ENCODE measurements at places on chromosomes 5 and 9.
A peak's percentile ranks its signal among the peaks of the same experiment; 100 is the strongest.

GRCh38 chr5:143101725-143102386, 301.6 kb downstream of the NR3C1 start:
- DNase-seq: peak; percentile 43

DNA sequence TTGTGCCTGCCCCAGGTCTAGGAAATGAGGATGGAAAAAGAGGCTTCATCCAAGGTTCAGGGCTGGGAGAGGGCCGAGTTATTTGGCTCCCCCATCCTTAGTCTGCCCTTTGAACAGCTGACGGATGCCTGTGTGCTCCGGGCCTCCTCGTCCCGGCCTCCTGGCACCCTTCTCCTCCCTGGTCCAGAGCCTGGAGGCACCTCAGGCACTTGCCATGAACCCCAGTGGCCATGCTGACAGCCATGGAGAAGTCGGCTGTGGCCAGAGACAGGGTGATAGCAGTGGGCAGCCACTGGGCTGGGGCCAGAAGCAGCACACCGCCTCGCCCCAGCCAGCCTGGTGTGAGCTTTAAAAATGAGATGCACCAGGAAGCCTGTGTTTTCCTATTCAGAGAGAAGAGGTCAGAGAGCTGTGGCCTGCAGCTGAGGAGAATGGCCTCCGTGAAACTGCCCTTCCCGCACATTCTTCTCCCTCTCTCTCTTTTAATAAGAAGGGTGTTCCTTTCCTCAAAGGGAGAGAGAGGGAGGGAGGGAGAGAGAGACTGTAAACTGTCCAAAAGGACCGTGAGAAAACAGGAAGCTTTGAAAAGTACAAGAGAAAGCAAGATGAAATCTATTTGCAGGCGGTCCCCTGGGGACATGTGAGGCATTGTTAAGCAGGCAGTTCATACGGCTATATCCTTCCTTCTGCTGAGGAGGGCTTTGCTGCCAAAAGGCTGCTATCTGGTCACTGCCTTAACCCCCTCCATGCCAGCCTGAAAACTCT, 55.3 kb downstream of the ZNF366 start:
- no peak for DNase-seq

DNA sequence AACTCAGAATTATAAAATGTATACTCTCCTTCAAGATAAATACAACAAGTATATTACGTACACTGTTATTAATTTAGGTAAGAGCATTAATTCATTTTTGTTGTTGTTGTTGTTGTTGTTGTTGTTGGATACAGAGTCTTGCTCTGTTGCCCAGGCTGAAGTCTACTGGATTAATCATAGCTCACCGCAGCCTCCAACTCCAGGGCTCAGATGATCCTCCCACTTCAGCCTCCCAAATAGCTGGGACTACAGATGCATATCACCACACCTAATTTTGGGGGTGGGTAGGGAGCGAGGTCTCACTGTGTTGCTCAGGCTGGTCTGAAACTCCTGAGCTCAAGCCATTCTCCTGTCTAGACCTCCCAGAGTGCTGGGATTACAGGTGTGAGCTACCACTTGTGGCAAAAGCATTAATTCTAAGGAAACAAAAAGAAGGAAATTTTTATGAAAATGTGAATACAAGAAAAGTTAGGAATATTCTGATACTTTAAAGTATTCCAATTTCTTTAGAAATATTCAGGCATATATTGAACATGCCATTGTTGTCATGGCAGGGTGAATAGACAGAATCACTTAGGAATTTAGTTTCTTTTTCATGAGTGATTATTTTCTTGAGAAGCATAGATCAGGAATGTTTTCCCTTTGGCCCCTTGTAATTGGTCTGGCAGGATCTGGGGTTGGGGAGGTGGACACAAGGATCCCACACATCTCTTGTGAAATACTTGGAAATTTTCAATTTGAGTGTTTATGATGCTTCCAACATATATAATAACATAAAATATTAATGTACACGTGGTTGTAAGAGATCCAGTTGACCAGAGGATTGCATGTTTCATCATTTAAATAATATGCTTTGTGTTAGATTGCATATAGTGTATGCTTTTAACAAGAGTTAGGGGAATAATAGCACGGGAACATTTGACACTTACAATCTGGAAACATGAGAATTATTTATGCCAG, 263.6 kb downstream of the FANCC start:
- no peak for DNase-seq

DNA sequence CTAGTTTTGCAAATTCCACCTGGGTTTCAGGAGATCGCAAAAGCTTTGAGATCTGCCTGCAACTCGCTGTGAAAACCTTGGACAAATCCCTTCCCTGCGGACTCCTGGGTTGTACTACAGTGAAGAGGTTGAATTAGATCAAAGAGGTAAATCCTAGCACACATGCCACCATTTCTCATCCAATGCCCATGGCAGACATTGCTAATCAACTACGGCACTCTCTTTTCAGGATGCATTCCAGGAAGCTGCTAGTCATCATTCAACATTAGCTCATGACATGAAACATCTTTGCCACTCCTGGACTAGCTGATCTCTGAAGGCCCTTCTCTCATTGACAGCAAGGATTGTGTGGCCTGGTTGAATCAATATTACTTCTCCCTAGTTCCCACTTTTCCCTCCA, 46.1 kb downstream of the PCDH1 start:
- no peak for DNase-seq

DNA sequence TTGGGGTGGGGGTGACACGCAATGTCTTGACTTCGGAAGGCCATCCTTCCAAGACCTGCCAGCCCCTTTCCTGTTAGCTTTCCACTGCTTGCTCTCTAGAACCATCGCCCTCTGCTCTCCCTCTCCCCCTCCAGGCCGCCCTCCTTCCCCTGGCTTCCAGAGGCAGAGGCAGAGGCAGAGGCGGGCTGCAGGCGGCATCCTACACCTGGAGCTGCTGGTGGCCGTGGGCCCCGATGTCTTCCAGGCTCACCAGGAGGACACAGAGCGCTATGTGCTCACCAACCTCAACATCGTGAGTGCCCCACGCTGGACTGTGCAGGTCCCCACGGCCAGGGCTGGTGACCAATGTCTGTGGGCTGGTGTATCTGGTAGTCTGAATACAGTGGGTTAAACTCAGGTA, 2.0 kb downstream of the ADAMTS13 start:
- no peak for DNase-seq

GRCh38 chr5:57683036-57683630, 200.5 kb upstream of the ACTBL2 start:
- no peak for DNase-seq

- DNase-seq: no peak
Observed at GRCh38 chr9:126514037-126514821, 99.5 kb upstream of the LMX1B start.

DNA sequence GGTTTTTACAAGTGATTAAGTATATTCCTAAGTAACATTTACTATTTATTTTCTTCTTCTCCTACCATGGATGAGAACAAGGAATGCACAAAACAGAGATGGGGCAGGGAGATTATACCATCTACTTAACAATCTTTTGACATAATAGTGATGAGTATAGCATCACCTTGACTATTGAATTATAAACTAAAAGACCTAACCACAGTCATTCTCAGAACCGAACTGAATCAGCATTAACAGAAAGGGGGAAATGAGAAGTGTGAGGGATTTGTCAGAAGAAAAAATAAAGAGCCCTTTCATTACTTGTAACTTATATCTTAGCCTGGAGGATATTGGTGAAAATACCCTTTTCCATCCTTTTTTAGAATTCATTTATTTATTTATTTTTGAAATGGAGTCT, 21.9 kb downstream of the OR2Y1 start:
- DNase-seq: no peak

DNA sequence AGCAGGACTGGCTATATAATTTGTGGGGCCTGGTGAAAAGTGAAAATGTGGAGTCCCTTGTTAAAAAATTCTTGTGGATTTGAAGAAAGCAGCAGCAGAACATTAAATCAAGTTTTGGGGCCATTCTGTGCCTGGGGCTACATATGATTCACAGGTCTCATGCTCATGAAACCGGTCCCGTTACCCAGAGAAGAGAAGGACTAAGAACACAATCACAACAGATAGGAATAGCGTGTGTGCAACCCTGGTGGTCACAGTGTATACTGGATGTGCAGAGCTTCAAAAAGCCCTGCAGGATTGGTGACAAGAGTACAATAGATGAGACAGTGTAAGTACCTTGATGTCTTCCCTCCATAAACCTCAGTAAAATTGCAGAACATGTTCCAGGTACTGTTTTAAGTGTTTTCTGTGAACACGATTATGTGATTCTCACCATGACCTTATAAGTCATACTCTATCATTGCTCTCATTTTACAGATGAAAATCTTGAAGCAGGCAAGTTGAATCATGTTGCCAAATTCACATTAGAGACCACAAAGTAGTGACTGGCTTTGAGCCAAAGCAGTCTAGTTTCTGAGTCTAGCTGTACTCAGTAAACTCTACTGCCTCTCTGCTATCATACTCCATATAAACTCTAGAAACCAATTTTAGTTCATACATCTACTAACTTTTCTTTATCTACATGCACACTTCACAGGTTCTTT, 636.5 kb downstream of the TAF11L14 start:
- no peak for DNase-seq

DNA sequence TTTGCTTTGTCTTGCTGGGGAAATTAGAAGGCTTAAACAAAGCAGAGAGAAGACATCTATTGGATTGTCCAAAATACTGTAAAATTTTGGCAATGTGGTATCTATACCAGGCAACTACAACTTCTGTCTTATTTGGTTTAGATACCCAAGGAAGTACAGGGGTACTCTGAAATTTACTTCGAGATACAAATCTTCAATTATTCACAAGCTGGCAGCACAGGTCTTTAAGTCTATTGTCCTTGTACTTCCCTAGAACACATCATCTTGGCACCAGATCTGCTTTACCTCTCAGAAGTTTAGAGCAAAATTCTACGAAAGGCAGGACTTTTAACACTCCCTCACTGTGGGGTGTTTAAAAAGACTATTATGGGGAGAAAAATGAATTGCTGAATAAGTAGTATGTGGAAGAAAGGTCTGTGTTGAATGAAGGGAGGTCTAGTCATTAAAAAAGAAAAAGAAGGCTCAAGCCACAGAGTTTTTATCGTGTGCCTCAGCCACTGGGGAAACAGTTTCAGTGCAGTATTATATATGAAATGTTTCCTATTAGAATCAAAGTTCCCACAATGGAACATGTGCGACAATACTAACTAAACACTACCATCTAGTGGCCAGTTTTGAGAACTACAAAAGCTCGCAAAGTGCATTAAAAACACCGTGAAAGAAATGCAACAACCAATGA, 93.7 kb downstream of the PDE4D start:
- DNase-seq: no peak

DNA sequence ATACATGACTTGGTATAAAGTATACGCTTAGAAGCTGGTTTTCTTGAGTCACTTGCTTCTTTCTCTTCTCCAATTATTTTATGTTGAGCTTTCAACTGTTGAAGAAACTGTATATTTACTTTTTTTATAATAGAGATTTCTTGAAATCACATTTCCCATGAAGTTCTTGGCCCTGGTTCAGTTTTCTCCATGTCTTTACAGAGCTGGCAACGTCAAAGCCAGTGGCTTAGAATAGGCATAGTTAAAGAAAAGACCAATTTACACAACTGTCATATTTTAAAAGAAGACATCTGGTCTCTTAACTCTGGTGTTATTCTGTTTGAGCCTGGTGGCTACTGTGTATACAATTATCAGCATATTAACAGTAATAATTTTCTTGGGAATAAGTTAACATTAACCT, 1249.3 kb downstream of the CDH12 start:
- DNase-seq: no peak

- no peak for DNase-seq
Observed at GRCh38 chr5:90628492-90628891, 69.9 kb downstream of the ADGRV1 start.

DNA sequence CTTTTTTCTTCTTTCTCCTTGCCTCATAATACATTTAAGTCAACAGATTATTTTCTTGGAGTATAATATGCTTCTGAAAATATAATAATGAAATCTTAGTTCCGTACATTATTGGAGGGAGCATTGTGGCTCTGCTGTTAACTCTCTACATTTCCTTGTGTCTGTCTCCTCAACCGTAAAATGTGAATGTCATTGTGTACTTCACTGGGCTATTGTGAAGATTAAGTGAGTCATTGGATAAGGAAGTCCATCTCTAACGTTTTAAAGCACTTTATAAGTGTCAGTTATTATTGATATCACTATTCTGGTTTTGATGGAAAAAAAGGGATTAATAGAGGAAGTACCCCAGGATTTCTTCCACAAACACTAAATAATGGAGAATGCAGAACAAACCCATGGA, 304.5 kb upstream of the RFX3 start:
- no peak for DNase-seq

DNA sequence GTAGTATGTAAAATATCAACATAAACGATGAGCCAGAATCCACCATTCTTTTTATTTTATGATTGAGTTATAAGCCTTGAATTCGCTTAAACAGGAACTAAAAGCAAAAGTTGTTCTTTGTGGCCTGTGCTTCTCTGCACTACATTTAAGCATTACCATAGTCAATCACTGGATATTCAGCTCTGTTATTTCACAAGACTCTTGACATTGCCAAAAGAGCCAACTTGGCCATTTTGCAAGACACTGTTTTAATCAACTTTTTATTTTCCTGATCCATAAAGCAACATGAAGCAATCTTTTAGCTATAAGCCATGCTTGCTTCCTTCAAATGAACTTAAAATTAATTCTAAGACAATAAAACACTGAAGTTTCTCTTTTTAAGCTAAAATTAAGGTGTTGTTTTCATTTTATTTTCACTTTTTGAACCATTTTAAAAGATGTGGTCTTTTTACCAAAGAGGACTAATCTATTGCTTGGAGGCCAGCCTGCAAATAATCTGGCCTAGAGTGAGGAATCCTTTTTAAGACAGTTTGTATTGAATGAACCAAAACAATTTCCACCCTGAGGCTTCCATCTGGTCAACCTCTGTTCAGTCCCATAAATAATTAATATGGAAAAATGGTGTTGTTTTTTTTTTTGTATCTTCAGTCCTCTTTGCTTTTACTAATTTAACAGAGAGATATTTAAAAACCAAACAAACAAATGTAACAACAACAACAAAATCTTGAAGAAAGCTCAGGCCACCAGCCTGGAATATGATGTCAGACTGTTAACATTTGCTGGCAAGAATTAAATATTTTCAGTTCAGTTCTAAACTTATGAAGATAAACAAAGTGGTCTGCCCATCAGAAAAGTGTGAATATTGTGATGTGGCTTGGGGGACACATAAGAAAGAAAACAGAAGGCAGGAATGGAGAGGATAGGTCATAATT, 274.4 kb downstream of the MARCHF11 start:
- no peak for DNase-seq

DNA sequence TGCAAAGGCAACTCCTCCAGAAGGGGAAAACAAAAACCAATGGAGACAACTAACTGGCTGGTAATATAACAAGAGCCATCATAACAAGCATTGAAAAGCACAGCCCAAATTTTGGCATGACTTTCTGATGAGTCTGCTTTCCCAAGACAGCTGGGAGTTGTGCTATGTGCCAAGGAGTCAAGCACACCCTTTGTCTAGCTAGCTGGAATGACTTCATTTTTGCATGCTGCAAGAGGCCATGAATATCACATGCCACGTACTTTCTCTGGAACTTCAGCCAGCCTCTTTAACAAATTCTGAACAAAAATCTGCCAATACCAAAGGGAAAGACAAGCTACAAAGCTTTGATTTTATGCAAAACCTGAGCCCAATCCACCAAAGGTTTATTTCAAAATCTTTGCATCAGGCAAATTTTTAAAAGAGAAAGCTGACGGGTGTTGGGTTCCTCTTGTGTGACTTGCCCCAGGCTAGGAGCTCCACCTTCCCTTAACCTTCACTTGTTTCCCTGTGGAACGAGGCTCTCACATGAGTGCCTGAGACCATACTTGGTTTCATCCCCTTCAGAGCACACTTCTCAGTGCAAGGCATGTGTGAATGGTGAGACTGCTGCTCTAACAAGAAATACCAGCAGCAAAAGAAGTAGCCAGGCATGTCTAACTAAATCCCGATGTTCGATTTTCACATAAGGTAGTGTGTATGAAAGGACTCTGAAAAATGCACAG, 47.3 kb downstream of the S1PR3 start:
- no peak for DNase-seq

All from stimulated activated CD4-positive, alpha-beta T cell treated with anti-CD3 and anti-CD28 coated beads, Interleukin-12 subunit alpha, Interleukin-12 subunit beta, amount 100 ng/mL, for 48 hours (primary cell).